HS-27A (cell line): ENCODE measurements at places on chromosomes 1 and 21.

- no peak for DNase-seq
These were observed 5.9 kb downstream of the LRIF1 start for GRCh38 chr1:110957798-110958197.

DNA sequence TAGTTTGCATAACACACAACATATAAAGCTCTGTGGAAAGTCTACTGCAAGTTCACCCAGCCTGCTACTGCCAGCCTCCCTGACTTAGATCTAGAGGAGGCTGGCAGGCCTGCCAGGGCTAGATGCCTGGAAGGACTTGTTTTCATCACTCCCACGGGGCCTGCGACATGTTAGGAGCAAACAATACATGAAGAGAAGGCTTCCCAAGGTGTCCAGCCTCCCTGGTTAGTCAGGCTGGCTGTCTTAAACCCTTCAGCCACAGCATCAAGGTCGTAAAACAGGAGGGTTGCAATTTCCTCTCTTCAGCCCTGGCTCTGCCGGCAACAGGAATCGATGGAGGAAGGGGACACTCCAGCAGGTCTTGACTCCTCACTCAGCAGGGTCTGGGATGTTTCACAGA, 104.5 kb downstream of the NGF start:
- DNase-seq = no peak

- no peak for DNase-seq
These were observed 3.3 kb upstream of the AGPAT3 start for GRCh38 chr21:43861706-43862105.

- no peak for DNase-seq
These were observed 30.6 kb downstream of the GNAI3 start for GRCh38 chr1:109578947-109579443.

DNA sequence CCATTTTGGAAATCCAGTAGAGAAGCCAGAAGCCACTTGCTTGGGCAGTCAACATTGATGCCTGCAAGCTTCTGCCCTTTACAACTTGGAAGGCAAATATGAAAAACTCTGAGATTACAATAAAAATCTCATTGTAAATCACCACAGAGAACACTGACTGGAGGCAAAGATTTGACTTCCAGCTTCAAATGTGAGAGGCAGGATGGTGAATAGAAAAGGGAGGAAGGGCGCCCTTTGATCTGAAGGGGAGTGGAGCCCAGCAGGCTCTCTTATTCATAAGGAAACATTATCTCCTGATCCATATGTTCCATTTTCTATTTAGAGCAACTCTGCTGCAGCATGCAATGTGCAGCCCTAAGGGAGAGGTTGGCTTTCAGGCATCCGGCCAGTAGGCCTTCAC, 348.3 kb downstream of the AJAP1 start:
- no peak for DNase-seq

DNA sequence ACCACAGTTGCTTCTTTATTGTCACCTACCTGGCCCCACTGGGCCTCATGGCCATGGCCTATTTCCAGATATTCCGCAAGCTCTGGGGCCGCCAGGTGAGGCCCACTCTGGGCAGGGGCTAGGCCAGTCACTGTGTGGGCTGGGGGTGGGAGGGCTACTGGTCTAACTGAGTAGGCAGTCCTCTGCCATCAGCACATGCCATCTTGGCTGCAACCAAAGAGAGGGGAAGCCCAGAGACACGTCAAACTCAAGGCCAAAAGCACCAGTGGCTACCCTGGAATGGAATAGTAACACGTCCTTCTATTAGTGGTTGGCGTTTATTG, 4.0 kb downstream of the HCRTR1 start:
- DNase-seq = no peak

- no peak for DNase-seq
These were observed 157.8 kb downstream of the ATG4C start for GRCh38 chr1:62941780-62942179.

- DNase-seq = no peak
These were observed 91.4 kb upstream of the TPTE start for GRCh38 chr21:10430005-10430404.

- DNase-seq = no peak
These were observed 279.4 kb downstream of the RGS7 start for GRCh38 chr1:241077386-241078147.

GRCh38 chr1:79896140-79896539, 889.6 kb upstream of the ADGRL4 start:
- no peak for DNase-seq

DNA sequence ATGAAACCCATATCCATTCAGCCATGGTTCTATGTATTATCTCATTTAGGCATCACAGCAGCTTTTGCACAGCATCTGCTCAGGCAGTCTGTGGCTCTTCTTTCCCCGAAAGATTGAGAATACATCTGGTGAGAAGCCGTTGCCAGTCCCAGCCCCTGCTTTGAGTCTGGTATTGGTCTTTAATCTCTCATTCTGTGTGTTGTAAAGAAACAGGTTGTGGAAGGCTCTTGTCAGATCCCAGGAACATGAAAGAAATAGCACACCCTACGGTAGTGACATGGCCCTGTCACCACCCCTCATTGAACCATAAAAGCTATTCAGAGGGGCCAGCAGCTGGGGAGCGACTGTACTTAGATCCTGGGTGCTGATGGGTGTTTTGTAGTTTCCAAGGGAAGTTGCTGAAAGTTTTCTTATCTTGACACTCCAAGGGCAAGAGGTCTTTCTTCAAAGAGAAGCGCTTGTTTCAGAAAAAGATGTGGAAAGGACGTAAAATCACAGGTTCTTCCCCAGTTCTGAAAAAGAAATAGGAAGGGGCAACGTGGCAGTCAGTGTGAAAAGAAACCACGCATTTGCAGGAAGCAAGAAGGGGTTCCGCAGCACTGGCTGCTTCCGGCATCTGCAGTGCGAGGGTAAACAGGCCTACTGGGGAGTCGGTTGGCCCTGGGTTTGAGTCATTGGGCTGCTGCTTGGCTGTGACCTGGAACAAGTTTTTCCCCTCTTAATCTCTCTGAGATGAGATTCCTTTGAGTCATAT, 145.0 kb downstream of the DHRS3 start:
- no peak for DNase-seq

- DNase-seq = no peak
These were observed 12.7 kb downstream of the GPR3 start for GRCh38 chr1:27405074-27405473.

DNA sequence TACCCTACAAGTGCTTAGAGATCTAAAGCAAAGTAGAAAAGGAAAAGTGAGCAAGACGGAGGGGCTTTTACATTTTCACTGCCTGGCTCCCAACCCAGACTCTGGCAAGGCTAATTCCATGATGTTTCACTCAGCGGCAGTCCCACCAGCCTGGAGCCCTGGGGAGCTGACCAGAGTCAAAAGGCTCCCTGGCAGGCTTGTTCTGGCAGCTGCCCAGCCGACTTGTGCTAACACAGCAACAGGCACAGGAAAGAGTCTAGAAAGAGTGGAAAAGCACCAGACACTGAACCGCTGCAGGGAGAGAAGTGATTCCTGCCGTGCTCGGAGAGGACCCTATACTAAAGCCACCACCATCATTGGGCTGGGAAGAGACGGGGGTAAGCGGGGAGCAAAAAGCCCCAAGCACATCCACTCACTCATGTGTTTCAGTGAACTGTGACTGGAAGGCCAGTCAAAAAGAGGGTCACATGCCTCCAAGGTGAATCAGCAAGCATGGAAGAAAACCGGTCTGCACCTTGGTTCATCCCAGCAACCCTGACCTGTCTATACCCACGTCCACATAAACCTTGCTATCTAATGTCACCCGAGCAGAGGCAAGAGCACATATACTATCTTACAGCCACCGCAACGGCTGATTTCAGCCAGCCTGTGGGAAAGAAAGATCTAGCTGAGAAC, 8.0 kb downstream of the SMIM12 start:
- DNase-seq = no peak
